ENCODE measurements at places on chromosomes 6 and 20.
A peak's percentile ranks its signal among the peaks of the same experiment; 100 is the strongest.

- DNase-seq, result peak; percentile 63
Observed at GRCh38 chr6:56911847-56912246, 43.1 kb upstream of the BEND6 start.

DNA sequence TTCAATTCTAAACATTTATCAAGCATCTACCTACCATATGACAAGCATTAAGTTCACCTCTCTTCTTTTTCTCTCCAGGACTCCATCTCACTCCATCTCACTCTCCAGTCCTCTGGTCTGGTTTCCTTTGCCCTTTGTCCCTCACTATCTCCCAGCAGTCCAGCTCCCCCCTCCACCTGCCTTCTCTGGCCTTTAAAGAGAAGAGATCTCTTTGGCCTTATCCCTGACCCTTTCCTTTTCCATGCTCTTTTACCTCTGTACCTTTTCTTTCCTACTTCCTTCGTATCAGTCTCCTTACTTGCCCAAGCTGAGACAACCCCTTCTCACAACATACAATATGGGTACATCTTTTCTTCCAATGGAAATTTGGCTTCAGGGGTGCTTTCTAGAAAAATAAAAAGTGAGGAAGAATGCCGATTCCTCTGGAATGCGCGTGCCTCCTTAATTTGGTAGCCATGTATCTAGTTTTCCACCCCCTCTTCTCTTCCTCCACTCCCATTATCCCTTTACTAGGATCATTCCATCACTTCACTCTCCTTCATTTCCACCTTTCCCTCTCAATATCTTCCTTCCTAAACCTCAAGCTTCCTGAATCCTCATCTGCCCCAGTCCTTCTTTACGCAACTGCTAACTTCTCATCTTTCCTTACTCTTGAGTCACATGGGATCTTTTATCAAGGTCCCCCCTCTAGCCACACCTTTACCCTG lies 745 bp upstream of the AGPAT1 start:
- DNase-seq, result no peak

DNA sequence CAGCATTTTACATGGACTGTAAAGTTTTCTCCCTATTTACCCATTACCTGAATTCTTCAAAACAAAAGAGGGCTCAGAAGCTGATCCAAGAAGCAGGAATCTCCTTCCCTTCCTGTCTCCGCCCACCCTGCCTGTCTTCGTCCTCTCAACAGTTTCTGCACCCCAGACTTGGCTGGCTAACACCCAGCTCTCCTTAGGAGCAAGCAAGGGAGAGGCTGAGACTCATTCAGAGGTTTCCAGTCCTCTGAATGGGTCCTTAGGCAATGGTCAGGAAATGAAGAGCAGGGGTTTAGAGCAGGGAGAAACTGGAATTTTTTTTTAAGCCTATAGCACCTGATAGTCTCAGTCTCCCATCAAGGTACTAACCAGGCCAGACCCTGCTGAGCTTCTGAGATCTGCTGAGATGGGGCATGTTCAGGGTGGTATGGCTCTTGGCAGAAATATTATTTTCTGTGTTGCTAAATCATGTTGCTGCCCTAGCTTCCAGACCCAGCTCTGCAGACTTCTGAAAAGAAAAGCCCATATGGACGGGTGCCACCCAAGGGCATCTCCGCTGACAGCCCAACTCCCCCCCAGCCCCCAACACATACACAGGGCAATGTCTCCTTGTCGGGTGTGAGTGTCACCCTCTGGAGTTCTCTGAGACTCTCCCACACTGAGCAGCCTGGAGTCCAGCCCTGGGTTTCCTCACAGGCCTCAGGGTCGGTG lies 74.6 kb upstream of the CD93 start:
- no peak for DNase-seq

DNA sequence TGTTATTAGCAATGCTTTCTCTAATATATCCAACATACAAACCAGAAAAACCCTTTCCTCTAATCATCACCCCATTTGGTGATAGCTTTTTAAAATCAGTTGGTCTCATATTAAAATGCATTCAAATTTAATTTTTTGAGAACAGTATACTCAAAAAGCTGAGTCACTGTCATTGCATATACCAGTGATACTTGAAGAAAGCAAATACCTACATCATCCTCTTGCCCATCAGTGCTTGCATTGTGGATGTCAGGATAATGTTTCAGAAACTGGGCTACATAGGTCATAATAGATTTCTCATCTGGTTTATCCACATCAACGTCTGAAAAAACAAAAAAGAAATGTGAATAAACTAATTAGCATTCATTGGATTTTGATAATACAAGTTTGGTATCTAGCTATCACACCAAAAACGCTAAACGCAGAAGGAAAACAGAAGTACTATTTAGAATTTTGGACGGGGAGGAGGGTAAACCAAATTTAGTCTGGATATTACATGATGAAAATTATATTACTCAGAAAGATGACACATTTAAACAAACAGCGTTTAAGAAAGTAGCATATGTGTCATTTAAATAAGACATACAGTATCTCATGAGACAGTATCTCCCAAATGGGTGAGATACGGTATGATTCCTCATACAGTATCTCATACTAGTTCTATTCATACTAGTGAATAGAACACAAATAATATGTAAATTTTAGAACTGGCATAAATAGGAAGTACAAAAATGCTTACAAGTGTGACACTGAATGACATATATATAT lies 134.6 kb downstream of the SYNE1 start:
- DNase-seq, result no peak

DNA sequence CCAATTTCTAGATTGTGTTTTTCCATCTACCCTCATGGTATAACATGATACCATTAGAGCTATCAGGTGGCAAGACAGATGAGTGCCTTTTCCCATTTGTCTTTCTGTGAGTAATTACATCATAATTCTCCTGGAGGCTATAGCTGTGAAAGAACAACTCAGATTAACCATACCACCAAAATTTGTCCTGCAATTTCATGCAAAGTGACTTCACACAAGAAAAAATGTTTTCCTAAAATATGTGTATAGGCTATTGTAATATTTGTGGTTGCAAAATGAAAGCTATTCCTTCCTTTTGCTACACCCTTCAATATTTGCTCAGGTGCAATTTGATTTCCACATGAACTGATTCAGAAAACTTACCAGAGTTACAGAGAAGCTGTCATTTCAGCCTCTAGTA lies 547.7 kb upstream of the ID4 start:
- no peak for DNase-seq

DNA sequence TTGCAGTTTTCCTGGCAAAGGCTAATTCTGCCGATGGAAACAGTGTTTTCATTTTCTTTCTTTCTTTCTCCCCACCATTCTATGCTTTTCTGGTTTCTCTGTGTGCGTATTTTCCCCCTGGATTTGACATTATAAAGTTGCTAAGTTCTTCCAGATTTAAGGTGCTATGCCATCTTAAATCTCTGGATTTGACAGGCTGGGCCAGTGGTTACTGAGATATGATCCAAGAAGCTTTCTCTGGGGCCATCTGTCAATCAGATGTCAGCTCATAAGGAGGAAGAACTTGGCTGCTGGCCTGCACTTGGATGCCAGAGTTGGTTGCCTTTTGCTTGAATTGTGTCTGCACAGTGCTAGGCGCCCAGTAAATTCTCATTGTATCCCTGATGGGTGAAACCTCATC lies 39.7 kb downstream of the SLC2A10 start:
- no peak for DNase-seq

GRCh38 chr6:148343047-148343782 lies 577 bp downstream of the SASH1 start:
- no peak for DNase-seq

GRCh38 chr20:24497851-24498250 lies 28.4 kb downstream of the SYNDIG1 start:
- DNase-seq, result no peak

DNA sequence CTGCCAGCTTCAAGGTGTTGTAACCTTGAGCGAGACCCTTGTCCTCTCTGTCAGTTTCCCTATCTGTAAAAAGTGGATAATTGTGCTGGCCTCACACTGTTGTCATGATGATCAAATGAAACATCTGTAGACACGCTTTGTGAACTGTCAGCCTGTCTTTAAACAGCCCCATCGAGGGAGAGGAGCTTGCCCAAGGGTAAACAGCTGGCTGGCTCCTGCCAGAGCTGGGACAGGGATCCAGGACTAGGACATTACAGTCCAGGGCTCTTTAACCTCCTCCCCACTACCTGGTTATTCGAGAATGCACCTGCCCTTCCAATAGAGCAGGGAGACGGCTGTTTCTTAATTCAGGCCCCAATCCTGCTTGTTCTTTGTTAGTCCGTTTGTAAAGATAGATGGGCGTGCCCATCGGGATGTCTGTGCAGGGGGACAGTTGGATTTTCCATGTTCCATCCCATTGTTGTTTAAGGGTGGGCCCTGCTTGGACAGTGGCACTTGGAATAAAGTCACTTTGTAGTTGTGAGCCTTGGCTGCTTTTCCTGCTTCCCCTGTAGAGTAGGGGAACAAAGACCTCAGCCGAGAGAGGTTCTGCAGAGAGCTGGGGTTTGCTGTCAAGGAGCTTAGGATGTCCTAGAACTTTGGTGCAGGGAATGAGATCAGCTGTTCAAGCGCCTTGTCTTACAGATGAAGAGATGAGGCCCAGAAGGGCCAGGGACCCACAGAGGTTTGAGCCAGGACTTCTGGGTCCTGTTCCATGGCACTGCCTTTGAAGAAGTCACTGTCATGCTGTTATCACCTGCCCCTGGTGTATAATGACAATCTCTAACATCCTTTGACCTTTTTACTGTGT lies 77.9 kb upstream of the MYL9 start:
- DNase-seq, result no peak

DNA sequence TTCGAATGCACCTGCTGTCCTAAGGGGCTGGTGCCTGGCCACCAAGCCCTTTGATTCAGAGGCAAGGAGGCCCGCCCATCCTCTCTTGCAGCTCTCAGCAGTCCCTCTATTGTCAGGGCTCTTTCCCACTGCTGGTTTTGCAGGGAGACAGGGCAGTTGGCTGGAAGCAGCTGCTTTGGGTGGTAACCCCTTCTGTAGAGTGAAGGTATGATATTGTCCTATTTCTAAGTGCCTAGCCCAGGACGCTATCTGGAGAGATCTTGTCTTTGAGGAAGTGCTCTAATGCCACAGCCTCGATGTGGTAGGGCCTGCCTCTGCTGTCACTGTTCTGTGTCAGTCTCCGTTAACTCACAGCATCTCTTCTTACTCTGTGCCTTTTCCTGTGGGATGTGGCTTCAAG lies 5.6 kb downstream of the PLCG1 start:
- no peak for DNase-seq

DNA sequence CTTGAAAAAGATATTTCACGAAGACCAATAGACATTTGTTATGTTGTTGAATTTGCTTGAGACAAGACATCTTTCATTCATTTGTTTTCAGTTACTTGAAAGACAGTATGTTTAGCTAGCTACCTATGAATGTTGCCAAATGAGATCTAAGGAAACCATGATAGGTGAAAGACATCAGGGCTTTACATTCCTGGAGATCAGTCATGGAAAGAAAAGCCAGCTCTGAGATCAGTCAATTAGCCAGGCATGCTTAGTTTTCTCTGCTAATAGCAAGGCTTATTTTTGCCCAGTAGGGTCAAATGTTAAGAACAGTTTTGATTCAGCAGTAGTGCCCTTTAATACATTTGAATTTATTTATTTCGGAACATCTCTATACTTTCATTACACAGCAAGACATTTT lies 116.5 kb upstream of the EDN1 start:
- no peak for DNase-seq

DNA sequence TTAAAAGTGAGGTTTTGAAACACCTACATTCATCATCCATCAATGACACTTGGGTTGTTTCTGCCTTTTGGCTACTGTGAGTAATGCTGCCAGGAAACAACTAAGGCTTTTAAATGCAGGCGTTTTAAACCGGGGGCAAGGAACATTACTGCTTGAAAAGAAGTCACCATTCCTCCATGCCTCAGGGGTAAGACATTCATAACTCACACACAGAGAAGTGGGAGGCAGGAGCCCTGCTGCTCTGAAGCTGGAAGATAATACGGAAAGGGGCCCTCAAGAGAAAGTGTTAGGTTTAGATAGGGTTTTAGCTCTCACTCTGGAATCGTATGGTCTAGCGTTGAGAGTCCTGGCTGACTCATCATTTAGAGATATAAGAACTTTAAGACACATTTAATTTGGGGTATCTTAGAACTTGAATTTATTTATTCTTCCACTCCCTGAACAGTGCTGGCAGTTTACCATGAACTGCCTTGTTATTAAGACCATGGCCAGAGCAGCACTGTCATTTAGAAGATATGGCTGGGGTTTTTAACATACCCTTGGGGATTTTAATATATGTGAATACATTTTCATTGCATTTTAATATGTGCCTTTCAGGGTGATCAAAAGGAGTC lies 1.8 kb downstream of the TUBB1 start:
- DNase-seq, result no peak

- no peak for DNase-seq
Observed at GRCh38 chr6:92496527-92496926, 922.8 kb downstream of the EPHA7 start.

- no peak for DNase-seq
Observed at GRCh38 chr6:83470001-83470400, 39.1 kb upstream of the ME1 start.

DNA sequence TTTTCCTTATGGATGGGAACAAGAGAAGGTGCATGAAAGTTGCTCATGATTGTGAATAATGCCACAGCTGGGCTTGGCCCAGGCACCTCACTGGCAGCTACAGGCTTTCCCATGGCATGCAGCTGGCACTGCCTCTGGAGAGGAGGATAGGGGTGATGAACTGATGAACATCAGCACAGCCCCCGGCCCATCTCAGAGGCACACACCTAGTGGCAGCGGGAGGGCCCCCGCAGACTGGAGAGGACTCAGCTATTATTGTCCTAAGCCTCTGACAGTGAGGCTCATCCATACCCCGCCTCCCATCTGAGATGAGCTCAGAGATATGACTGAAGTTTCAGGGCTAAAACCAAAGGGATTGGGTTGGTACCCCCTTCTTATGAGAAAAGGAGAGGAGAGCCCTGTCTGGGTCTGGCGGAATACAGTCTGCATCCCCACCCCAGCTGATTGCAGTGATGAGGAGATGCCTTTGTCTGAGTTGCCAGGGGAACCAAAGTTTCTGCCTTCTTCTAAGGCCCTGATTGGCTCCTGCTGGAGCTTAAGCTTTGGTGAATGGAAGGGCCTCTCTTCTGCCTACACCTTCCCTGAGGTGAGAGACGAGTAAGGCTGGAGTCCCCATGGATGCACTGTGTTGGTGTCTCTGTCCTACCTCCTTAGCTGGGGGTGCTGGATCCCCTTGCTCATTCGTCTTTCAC lies 27.6 kb upstream of the EPB41L1 start:
- no peak for DNase-seq

DNA sequence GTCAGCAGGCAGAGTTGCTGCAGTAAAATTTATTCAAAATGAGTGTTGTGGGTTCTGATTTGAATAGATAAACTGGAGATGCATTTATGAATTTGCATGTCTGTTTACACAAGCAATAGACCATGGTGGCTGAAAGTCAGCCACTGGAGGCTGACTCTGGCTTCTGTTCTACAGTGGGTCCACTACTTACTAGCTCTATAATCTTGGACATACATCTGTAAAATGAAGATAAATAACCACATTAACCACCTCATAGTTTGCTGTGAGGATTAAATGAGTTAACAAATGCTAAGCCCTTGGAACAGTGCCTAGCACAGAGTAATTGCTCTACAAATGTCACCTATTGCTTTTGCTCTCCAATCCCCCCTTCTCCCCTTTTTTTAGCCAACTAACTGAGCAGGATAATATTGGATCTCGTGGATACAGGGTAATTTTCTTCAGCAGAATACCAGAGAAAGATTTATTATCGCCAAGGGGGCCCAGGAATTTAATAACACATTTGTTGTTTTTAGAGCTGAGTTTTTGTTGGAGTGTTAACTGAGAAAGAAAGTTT lies 1.4 kb upstream of the PM20D2 start:
- DNase-seq, result no peak

- DNase-seq, result no peak
Observed at GRCh38 chr6:21354805-21355238, 238.7 kb upstream of the SOX4 start.
